Activated T-cell treated with anti-CD3 and anti-CD28 coated beads, Interleukin-2, amount 50 U/mL, for 4 hours (primary cell): ENCODE measurements at places on chromosomes 7 and 10. TPM values are rescaled to one million over a fixed set of nuclear protein-coding genes. Genes with fewer than 3 reads are reported as not detected.

The VENTX gene
- total RNA-seq = not detected

The HOXA10 gene
- total RNA-seq = 0.14 TPM

The TCAF2 gene
- 25.6 TPM for total RNA-seq

The TMEM178B gene
- 0.90 TPM for total RNA-seq

The LHFPL3 gene
- not detected for total RNA-seq

The KIAA1549 gene
- total RNA-seq = 0.53 TPM

The VWDE gene
- total RNA-seq = 0.13 TPM
